ENCODE measurements at places on chromosomes 4 and X.

DNA sequence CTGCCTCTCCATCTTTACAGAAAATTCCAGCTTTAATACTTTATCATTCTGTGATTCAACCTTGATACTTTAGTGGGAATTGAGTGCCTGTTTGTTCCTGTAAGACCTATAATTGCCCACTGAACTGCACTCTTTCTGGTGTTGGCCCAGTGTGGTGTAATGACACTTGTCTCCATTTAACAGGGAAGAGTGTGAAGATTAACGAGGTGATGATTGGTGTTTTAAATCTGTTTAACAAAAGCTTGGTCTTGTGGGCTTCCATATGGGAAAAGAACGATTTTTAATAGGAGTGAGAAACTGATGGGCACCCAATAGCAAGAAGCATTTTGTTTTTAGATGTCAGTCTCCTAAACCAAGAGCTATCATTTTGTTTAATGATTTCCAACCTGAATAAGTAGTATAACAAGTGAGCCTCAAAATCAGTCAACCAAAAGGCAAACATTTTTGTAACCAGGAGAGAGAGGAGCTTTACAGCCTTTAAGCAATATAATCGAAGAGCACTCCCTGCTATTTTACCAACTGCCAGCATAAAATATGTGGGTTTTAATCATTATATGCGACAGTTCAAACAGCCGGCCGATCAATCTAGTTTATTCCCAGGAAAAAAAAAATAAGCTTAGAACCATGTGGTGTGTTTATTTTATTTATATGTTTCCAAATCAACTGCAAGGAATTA, 50.2 kb downstream of the SUPT20HL1 start:
- no peak for DNase-seq

GRCh38 chrX:6661736-6662135, 126.8 kb upstream of the VCX3A start:
- DNase-seq, result no peak

GRCh38 chr4:80459918-80460473, 124.5 kb downstream of the CFAP299 start:
- no peak for DNase-seq

DNA sequence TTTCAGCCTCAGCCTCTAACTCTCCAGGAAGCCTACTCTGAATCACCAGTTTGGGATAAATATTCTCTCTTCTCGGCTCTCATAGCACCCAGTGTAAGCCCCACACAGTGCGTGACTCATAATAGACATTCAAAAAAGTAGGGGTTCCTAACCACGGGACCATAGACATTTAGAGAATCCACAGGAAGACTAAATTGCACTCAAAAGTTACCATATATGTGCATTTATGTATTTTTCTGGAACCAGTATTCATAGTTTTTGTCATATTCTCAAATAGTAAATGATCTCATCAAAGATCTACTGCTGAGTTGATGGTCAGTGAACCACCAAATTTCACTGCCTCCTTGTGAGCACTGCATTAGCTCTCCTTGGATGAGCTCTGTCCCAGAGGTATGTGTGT, 625.7 kb downstream of the SMARCA1 start:
- no peak for DNase-seq

DNA sequence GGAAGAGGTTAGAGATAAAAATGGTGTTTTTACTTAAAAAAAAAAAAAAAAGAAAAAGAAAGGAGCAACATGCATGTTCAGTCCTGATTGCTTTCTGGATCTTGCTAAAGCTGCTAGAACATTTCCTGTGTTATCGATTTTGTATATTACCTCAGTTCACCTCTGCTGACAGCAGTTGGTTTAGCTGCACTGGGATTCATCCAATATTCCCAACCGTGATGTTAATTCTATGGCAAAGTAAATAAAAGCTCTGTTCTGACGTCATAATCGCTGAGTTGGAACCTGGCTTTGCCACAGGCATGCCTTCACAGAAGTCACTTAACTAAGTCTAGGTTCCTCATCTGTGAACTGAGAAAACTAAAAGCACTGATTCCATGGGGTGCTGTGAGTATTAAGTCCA, 90.7 kb upstream of the SORBS2 start:
- no peak for DNase-seq

- no peak for DNase-seq
Measured at GRCh38 chr4:53573696-53574095, 17.6 kb downstream of the LNX1 start.

- DNase-seq, result no peak
Measured at GRCh38 chrX:118324588-118324987, 21.3 kb upstream of the WDR44 start.

GRCh38 chr4:13640149-13640940, 12.8 kb upstream of the BOD1L1 start:
- no peak for DNase-seq

DNA sequence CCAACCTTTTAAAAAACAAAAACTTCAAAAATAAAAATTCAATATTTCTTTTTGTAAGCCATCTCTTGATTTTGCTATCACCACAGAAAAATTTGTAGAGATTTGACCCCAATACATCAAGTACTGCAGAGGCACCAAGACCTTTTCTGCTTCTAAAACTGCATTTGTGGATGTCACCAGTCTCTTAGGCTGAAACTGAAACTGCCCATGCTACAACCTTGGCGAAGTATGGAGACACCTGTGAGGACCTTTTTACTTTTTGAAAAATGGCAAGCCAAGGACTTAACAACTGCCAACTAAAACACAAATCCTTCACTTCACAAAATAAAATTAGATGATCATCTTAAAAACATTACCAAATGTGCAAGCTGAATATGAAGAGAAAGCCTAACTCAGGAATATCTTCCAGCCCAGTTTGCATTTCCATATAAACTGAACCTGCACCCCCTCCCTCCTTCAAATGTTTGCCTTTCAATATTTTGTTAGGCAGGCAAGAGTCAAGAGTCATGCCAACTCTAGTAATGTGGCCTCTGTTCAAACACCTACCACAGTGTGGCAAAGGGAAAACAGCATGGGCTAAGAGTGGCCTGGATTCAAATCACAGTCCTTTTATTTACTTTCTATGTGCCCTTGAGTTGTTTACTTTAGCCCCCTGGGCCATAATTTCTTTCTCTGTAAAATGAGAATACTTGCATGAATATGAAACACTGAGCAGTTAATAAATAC, 389.4 kb downstream of the OPHN1 start:
- DNase-seq, result no peak

GRCh38 chrX:85026170-85026569, 22.5 kb downstream of the APOOL start:
- DNase-seq, result no peak

GRCh38 chrX:13067773-13068172, 23.4 kb upstream of the FAM9C start:
- no peak for DNase-seq

GRCh38 chr4:138259824-138260223, 17.7 kb upstream of the SLC7A11 start:
- no peak for DNase-seq
